ENCODE measurements at places on chromosomes 5 and 9.

GRCh38 chr9:91187311-91187964 is 174.3 kb downstream of the AUH start:
- no peak for DNase-seq

DNA sequence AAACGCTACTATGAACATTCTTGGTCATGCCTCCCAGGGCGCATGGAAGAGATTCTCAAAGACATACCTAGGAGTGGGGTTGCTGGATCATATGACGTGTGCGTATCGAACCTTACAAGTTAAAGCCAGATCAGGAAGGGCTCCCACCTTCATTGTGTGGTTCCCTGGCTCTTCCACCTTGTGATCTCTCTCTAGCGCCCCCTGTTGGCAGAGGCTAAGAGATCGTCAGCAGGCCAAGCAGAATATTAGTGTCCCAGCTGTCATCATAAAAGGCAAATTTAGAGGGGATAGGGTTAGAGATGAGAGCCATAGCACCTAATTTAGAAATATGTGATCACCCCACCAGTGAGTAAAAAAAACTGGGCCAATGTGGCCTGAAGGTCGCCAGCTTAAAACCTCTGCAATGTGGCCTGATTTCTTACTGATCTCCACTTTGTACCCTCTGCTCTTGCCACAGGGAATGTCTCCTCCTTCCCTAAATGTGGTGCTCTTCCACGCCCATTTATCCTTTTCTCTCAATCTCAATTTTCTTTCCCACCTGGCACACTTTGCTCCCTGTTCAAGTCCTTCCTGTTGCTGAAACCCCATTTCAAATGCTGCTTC is 91.7 kb upstream of the SHB start:
- no peak for DNase-seq

- no peak for DNase-seq
Observed at GRCh38 chr5:140083120-140083519, 30.8 kb upstream of the PURA start.

DNA sequence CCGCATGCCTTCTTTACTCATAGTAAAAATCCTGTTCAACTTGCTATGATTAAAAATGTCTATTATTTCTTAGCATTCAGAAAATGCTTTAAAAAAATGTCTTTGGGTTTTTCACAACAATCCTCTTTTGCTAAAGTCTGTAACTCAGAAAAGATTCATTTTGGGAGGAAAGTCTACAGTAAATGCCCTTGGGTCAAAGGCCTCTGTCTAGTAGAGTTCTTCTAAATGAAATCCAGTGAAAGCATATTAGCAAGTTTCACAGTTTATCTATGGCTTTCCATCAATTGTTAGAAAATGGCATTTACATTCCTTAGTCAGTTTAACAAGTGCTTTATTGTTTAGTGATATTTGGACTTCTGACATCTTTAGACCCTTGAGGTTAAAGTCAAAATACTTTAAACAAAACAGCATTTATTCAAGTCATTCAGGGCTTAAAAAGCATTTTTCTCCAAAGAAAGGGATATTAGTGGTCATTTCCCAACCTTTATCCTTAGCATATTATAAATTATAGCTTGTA is 137.1 kb upstream of the TARS1 start:
- DNase-seq, result no peak

All from GM04503 (cell line).